ENCODE measurements at places on chromosomes 6 and 20. TPM values are rescaled to one million over a fixed set of nuclear protein-coding genes. Genes with fewer than 3 reads are reported as not detected.

Gene TBC1D22B
- 10.8 TPM for total RNA-seq

Gene UFL1
- total RNA-seq = 19.5 TPM

Gene CST5
- 0.41 TPM for total RNA-seq

Gene SLC44A4
- 0.29 TPM for total RNA-seq

Gene TCF15
- not detected for total RNA-seq

Gene SCAF8
- 36.2 TPM for total RNA-seq

Gene RSPH9
- total RNA-seq = 0.55 TPM

Gene STXBP5
- 21.8 TPM for total RNA-seq

Gene ZNF341
- 2.0 TPM for total RNA-seq

Gene C6orf163
- total RNA-seq = 1.6 TPM

Gene GJA1
- 433 TPM for total RNA-seq

Gene TULP4
- total RNA-seq = 91.2 TPM

Gene NKAIN2
- total RNA-seq = not detected

Gene OXT
- not detected for total RNA-seq

Gene C4A
- total RNA-seq = 3.8 TPM

Gene DDAH2
- 62.5 TPM for total RNA-seq

Gene LAMA4
- 2.0 TPM for total RNA-seq

Gene VPS16
- total RNA-seq = 25.1 TPM

Gene SAMD3
- total RNA-seq = 0.45 TPM

Gene PBOV1
- not detected for total RNA-seq

Gene TREML1
- not detected for total RNA-seq

Measured in astrocyte (in vitro differentiated cells and primary cell).